Type B pancreatic cell (in vitro differentiated cells): ENCODE measurements at places on chromosomes 3 and 15.

DNA sequence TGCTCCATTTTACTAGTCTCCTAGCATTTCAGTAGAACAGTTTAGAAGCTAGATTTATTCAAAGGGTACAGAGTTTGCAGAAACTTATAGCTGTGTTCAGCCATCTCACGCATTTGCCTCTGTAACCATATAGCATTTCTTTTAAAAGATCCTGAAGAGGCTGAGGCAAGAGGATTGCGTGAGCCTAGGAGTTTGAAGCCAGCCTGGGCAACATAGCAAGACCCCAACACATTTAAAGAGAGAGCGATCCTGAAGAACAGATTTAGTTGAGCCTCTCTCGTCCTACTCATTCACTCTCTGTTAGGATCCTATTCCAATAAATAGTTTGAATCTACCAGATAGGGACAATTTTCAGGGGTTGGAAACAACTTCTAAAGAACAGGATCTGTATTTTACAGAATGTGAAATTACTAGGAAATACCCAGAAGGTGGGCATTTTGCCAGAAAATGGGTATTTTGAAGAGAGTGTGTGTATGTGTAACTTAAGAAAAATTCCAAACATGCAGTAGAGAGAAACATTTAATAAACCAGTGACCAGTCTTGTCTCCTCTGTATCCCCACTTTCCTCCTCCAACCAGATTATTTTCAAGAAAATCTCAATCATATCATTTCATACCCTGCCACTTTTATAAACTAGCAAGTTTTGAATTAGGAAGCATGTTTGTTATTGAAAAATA is 4.5 kb downstream of the EIF3J start:
- H3K27ac ChIP-seq = peak overlapping the region; percentile 37
- H3K27me3 ChIP-seq = no peaks in the 10 kb centered on the region
- peaks cover 30% of the 10 kb centered on the region for H3K4me1 ChIP-seq
- peaks cover 26% of the 10 kb centered on the region for H3K36me3 ChIP-seq
- peak overlapping the region; percentile 18 for H3K4me3 ChIP-seq
- no peak for DNase-seq

DNA sequence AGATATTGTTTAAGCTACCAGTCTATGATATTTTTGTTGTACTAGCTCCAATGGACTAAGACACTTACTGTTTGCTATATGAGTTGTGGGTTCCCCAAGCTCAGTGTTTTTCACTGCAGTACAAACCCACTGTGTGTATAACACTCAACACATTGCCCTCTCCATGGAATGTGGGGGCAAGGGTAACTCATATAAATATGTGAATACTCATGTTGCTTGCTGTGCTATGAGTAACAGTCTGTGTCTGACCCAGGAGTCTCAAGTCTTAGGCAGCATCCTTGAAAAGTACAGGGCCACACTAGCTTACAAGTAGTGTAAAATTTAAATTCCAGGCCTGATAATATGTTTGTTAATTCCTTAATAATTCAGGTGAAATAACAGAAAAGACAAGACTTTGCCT is 22.5 kb upstream of the CNTN3 start:
- no peaks in the 10 kb centered on the region for H3K27me3 ChIP-seq
- DNase-seq = no peak
- no peak overlapping the region for H3K4me3 ChIP-seq
- no peaks in the 10 kb centered on the region for H3K36me3 ChIP-seq

GRCh38 chr3:35908366-35909232 is 269.3 kb downstream of the ARPP21 start:
- no peak overlapping the region for H3K27ac ChIP-seq
- peak; percentile 73 for DNase-seq
- H3K4me1 ChIP-seq = peaks cover 4% of the 10 kb centered on the region
- H3K4me3 ChIP-seq = no peak overlapping the region
- H3K27me3 ChIP-seq = no peaks in the 10 kb centered on the region

DNA sequence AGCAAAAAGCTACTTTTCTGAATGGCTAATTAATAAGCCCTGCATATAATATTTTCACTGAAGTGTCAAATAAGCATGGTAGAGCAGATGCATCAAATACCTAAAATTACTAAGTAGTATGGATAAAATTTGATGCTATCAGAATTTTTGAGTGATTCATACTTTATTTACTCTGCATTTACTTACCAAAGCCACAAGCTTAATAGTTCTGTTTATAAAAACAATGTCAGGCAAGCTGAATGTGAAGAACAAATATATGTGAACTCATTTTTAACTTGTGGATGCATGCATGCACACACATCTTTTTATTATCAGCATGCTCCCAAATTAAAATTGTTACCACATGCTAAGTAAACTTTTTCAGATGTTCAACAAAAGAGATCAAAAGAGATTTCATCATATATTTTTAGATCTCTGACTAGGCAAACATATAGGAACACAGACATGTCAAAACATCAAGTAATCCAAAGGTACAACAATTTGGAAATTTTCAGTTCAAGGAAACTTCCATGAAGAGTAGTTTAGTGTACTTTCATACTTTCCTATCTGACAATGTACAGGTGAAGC is 969.4 kb downstream of the ROBO1 start:
- DNase-seq = no peak
- peaks cover 4% of the 10 kb centered on the region for H3K36me3 ChIP-seq
- no peak overlapping the region for H3K27ac ChIP-seq
